ENCODE measurements at places on chromosomes 6 and 20.

DNA sequence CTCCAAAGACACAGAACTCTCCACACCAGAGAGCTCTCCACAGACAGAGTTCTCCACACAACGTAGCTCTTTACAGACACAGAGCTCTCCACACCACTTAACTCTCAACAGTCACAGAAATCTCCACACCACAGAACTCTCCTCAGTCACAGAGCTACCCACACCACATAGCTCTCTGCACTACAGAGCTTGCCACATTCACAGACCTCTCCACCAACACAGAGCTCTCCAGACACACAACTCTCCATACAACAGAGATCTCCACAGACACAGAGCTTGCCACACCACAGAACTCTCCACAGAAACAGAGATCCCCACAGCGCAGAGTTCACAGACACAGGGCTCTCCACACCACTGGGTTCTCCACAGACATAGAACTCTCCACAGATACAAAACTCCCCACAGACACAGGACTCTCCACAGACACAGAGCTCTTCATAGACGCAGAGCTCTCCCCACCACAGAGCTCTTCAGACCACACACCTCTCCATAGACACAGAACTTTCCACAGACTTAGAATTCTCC, 52.5 kb downstream of the ERMARD start:
- no peak for DNase-seq

GRCh38 chr20:63216849-63217471, 1.0 kb upstream of the YTHDF1 start:
- DNase-seq = no peak

DNA sequence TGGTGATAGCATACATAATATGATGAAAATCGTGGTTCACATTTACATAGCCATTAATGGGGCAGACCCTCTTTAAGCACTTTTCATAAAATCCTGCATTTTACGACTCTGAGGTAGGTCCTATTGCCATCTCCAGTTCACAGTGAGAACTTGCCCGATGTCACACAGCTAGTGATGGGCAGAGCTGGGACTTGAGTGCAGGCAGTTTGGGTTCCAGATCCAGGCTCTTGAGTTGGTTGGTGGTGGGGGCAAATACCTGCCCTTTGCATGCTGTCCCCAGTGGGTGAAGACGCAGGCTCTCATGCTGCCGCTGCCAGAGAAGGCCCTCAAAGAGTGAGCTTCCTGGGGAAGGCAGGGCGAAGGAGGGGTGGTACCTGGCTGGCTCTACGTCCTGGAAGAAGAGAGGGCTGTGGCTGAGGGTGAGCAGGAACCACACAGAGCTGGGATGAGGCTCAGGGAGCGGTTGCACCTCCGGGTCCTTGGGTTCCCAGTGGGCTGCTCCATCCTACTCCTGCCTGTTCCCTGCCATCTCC, 6.1 kb upstream of the BAK1 start:
- DNase-seq = no peak

- peak; percentile 63 for DNase-seq
Measured at GRCh38 chr6:111874025-111874415, 768 bp upstream of the FYN start.

GRCh38 chr6:168942646-168943045, 311.0 kb downstream of the THBS2 start:
- DNase-seq = no peak

- DNase-seq = no peak
Measured at GRCh38 chr6:34864007-34864406, 23.8 kb downstream of the TAF11 start.

GRCh38 chr6:136511397-136511796, 38.8 kb downstream of the MAP7 start:
- DNase-seq = no peak

DNA sequence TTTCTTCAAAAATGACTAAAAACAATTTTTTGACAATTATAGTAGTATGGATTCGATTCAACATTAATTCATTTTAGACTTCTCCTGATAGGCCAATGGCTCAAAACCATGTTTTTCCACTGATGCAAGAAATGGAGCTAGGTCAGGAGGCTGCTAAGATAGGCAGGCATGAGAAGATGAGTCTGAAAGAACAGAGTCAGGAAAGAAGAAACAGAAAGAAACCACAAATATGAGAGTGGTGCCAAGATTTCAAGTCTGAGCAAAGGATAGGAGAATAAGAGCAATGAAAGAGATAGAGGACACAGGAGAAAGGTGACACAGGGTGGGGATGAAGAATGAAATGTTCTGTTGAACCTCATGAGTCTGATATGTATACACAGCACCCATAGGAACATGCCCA, 112.2 kb downstream of the TASP1 start:
- DNase-seq = no peak

- DNase-seq = no peak
Measured at GRCh38 chr6:132101535-132101934, 150.4 kb upstream of the CCN2 start.

- no peak for DNase-seq
Measured at GRCh38 chr6:56725254-56725653, 82.6 kb upstream of the DST start.

- peak; percentile 68 for DNase-seq
Measured at GRCh38 chr6:43246301-43247113, 3.2 kb downstream of the TTBK1 start.

DNA sequence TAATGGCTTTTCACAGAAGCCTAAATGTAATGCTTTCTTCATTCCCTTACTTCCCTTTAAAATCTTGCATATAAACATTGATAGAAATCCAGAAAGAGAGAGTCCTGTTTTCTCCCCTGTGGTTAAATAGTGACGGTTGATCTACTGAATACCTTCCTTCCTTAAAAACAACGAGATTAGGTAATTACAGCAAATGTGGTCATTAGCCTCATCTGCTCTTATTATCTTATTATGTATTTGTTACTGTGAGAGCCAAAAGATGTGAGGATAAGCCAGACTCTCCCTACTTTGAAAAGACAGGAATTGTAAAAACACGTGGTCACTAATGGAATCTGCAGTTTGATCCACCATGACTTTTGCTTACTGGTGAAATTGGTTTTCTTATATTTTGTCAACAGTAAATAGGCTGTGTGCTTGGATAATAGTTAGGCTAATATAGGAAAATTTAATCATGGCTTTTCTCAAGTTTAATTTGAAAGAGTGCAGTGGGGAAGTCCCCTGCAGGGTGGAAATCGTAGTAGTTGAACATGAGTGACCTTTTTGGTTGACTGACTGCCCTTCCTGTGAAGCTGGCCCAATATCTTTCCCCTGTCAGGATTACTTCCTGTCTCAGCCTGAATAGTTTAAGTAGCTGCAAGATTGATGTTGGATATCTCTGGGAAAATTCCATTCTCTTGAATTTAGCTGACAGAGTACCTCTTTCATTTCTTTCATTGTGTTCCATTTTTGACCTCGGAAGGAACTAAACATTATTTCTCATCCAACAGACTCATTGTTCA, 62.8 kb downstream of the JARID2 start:
- no peak for DNase-seq

GRCh38 chr20:50815162-50815989, 20.5 kb downstream of the BCAS4 start:
- no peak for DNase-seq

DNA sequence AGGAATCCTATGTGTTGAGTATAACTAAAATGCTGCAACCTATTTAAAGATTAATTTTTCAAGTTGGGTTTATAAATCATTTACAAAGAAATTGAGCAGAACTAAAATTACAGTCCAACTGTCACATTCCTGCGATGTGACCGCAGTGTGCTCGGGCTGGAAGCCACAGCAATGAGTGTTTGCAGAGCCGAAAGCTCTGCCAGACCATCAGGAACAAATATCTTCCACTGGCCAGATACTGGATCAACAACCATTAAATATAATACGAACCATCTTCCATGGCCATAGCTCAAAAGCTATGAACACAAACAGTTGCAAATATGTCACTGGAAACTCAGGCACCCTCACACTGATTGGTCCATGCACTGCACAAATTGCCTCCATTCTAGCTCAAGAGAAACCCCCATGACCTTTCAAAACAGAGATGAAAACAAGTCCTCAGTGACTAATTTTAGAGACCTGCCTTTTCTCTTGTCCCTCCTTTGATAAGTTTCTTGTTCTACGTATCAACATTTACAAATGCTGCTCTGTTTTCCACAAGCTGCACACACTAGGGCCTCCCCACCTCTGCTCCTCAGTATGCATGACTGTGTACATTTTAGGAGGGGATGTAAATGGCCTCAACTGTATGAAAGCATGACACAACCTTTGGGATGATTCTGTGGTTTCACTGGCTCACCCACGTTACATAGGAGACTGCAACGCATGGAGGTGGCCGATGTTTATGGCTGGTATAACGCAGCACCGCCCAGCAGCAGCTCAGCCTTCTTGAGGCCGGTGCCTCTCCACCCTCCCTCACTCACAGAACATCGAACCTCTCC, 171.7 kb downstream of the WDR27 start:
- no peak for DNase-seq
